ENCODE measurements at places on chromosomes 13 and 19. TPM values are rescaled to one million over a fixed set of nuclear protein-coding genes. Genes with fewer than 3 reads are reported as not detected.
A peak's percentile ranks its signal among the peaks of the same experiment; 100 is the strongest.

DNA sequence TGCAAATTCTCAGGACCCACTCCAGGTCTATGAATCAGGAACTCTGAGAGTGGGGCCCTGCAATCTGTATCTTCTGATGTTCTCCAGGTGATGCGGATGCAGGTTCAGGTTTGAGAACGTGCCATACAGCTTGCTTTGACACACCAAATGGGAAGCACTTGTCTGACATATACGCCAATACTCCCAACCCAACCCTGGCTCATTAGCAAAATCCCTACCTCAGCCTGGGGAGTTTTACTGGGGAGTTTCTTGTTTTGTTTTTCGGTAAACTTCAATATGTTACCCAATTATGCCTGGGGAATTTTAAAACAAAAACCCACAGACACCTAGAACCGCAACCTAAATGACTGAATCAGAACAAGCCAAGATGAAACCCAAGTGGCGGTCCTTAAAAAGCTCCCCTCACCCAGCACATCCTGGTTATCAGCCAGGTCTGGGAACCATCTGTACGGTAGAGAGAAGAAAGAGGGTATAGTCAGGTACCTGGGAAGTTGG, 41.2 kb downstream of the ABCC4 start:
- H3K4me3 ChIP-seq = no peak overlapping the region
- H3K27me3 ChIP-seq = no peaks in the 10 kb centered on the region
- no peak for DNase-seq
- no peaks in the 10 kb centered on the region for H3K4me1 ChIP-seq
- no peak overlapping the region for H3K27ac ChIP-seq

DNA sequence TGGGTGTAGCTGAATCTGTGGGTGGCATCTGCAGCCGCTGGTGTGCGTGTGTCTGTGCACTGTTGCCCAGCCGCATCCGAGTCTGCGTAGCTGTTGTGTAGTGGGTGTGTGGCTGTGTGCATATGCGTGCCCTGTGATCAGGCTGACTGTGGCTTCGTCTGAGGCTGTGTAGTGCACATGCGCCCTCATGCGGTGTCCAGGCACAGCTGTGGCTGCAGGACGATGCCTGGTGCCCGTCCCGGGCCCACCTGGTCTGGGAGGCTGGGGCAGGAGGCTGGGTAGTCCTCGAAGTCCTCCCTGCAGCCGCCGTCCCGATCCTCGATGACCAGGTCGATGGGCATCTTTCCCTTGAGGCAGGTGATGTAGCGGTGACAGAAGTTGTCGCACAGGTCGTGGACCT, 4.9 kb downstream of the MEIS3 start:
- H3K4me1 ChIP-seq = peaks cover 18% of the 10 kb centered on the region
- no peak for DNase-seq
- H3K4me3 ChIP-seq = no peak overlapping the region

DNA sequence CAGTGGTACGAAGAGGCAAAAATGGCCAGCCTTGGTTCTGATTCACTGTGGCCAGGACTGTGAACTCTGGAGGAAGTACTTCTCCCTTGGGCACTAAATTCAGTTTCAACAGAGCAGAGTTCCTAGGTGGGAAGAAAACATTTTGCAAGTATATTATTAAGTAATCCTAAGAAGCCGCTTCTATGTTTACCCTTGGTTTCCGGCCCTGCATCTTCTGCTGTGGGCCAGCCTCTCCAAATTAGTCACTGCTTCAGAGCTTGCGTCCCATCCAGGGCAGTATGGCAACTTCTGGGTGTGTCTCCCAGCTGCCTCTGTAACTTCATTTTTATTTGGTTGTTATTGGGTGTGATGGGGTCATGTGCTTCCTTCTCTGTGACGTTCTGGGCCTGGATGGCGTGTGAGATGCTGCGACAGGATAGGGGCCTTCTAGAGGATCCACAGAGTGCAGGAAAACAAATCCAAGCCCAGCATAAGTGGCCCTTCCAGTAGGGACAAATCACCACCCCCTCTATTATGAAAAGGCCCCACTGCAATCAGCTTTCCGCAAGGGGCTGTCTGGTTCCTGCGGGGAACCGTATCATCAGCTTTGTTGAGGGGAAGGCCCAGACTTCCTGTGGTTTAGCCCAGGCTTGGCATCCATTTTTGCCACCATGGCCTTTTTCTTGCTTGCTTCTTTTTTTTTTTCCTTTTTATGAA, 55.1 kb upstream of the C1QTNF9 start:
- H3K4me3 ChIP-seq = peak overlapping the region; percentile 94
- peaks cover 20% of the 10 kb centered on the region for H3K36me3 ChIP-seq
- H3K4me1 ChIP-seq = peaks cover 88% of the 10 kb centered on the region
- DNase-seq = peak; percentile 93
- H3K27ac ChIP-seq = peak overlapping the region; percentile 87

The ARHGEF1 gene
- 325 TPM for polyA plus RNA-seq

GRCh38 chr13:34990399-34991214, 48.5 kb downstream of the NBEA start:
- H3K4me3 ChIP-seq = no peak overlapping the region
- H3K4me1 ChIP-seq = no peaks in the 10 kb centered on the region
- H3K27me3 ChIP-seq = no peaks in the 10 kb centered on the region

DNA sequence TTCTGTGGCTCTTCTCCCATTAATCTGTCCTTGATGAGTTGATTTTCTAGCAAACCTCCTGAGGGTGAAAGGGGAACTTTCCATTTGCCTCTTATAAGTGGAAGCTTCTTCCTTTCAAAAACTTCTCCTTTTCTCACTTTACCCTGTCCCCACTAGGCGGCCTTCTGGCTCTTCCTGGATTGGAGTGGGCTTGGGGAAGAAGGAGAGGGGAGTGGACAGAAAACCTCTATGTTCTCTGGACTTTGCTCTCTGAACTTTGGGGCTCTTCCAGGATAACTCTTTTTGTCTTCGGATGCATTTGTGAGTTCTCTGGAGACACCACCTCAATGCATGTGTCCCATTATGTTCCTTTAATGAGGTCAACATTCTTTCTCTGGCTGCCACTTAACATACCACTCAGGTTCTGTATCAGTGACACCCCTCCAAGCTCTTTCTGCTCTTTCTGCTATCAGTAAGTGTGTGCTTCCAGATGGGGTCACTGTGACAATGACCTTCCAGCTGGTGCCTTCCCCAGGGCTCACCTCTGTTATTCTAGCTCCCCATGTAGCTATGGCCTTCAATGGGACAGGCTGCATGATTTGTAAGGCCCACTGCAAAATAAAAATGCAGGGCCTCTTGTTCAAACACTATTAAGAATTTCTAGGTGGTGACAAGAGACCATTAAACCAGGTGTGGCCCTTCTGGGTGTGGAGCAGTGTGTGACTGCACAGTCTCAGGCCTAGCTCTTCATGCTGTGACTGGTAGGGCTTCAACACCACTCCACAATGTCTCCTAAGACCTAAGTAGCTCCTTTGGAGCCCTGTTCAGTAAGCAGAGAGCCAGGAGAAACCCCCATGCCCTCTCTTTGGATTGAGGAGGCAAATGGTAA, 389.2 kb downstream of the EFNB2 start:
- H3K36me3 ChIP-seq = no peaks in the 10 kb centered on the region
- no peak overlapping the region for H3K27ac ChIP-seq
- DNase-seq = no peak

- H3K4me3 ChIP-seq = no peak overlapping the region
- H3K36me3 ChIP-seq = peaks cover 20% of the 10 kb centered on the region
- H3K4me1 ChIP-seq = peaks cover 22% of the 10 kb centered on the region
Observed at GRCh38 chr19:17180997-17181702, 34.0 kb upstream of the USE1 start.
